Globus pallidus (tissue), 1 donor: ENCODE measurements at places on chromosomes 16 and 17.
A peak's percentile ranks its signal among the peaks of the same experiment; 100 is the strongest.

GRCh38 chr17:82599674-82600661 is 48.3 kb downstream of the WDR45B start:
- DNase-seq, result no peak

DNA sequence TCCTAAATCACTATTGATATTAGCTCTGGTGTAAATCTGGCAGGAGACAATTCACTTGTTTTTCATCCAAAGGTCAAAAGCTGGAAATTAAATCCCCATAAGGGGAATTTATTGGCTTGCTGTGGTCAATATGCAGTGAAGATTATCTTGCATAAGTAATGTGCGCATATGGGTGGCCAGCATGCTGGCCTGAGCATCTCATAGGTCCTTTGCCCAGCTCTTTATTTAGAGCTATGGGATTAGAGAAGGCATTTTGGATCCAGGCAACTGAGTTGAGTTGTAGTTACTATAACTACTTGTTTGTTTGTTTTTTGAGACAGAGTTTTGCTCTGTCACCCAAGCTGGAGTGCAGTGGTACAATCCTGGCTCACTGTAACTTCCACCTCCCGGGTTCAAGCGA is 110.7 kb downstream of the AATF start:
- DNase-seq, result no peak

GRCh38 chr17:12603566-12603965 is 62.1 kb upstream of the MYOCD start:
- DNase-seq, result no peak

- DNase-seq, result no peak
Observed at GRCh38 chr16:89378947-89379771, 111.2 kb downstream of the ANKRD11 start.

DNA sequence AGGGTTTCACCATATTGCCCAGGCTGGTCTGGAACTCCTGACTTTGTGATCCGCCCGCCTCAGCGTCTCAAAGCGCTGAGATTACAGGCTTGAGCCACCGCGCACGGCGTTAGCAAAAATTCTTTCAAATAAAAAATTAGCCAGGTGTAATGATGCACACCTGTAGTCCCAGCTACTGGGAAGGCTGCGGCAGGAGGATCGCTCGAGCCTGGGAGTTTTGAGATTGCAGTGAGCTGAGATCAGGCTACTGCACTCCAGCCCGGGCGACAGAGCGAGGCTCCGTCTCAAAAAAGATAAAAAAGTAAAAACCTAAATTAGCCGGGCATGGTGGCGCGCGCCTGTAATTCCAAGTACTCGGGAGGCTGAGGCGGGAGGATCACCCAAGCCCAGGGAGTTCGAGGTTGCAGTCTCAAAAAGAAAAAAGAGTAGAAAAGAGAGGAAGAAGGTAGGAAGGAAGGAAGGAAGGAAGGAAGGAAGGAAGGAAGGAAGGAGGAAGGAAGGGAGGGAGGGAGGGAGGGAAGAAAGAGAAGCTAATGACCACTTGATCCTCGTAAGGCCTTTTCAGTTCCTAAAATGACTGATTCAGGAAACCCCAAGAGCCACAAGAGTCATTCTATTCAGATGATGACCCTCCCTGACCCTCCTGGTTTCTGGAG is 59.2 kb downstream of the SRL start:
- peak; percentile 32 for DNase-seq

- no peak for DNase-seq
Observed at GRCh38 chr16:71353736-71354135, 4.8 kb upstream of the CALB2 start.

DNA sequence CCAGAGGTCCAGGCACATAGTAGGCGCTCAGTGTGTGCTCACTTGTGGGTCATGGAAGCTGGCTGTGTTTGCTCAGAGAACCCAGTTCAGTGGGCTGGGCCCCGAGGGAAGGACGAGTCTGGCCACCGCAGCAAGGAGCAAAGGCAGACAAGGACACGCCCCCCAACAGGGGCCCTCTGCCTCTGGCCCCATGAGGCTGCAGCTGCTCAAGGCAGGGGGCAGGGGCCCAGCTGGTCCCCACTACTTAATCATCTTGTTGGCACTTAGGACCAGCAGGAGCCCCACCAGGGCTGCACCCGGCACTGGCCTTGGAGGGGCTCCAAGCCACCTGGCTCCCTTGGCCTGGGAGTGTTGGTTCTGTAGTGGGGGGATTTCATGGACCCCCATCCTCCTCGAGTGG is 16.1 kb downstream of the KCNJ12 start:
- DNase-seq, result no peak
